Thyroid gland (tissue), 4 donors: ENCODE measurements at places on chromosomes 3 and 15. TPM values are rescaled to one million over a fixed set of nuclear protein-coding genes. Genes with fewer than 3 reads are reported as not detected.

Gene TMC3
- 0.40 TPM for total RNA-seq

Gene PPARG
- 20.7 TPM for total RNA-seq

Gene PKM
- 304 TPM for total RNA-seq

Gene KCNAB1
- total RNA-seq, result 26.1 TPM

Gene CLDN16
- total RNA-seq, result 0.38 TPM

Gene WDR93
- 2.3 TPM for total RNA-seq

Gene HHATL
- 16.5 TPM for total RNA-seq

Gene REC114
- total RNA-seq, result not detected

Gene TRPM1
- total RNA-seq, result not detected

Gene COL8A1
- total RNA-seq, result 156 TPM

Gene SLC6A11
- total RNA-seq, result not detected

Gene NECTIN3
- 89.6 TPM for total RNA-seq

Gene MRAS
- 82.8 TPM for total RNA-seq

Gene ROBO1
- total RNA-seq, result 14.8 TPM

Gene FBXL2
- total RNA-seq, result 28.4 TPM

Gene GPR15
- not detected for total RNA-seq

DNA sequence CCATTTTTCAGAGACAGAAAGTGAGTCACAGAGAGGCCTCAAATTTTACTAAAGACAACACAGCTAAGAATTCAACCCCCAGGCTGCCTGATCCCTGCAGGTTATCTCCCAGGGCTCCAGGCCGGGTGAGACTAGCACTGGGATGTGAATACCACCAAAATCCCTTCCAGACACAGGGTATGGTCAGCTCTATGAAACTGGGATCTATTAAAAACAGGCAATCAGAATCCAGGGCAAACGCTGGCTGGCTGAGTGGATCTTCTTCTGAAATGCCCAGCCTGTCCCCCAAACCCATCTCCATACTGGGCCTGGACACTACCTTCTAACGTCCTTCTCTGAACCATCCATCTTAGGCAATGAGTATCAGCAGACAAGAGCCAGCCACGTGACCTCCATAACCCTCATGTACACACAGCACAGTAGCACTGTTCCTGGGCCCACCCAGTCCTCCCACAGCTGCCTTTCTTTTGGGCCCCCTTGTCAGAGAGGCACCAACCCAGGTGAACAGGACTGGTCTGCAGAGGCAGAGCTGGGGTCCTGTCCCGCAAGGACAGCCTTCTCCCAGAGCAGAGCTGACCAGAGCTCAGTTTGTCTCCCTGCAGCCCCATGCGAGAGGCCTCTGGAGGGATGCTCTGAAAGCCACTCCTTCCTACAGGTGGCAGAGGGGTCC is 1.9 kb downstream of the RAB6B start:
- peaks cover 6% of the 10 kb centered on the region for H3K4me1 ChIP-seq
- DNase-seq, result no peak
- peak overlapping the region; percentile 75 for H3K4me3 ChIP-seq

DNA sequence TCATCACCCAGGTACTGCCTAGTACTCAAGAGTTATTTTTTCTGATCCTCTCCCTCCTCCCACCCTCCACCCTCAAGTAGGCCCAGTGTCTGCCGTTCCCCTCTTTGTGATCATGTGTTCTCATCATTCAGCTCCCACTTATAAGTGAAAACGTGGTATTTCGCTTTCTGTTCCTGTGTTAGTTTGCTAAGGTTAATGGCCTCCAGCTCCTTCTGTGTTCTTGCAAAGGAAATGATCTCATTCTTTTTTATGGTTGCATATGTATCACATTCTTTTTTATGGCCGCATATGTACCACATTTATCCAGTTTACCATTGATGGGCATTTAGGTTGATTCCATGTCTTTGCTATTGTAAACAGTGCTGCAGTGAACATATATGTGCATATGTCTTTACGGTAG is 8.2 kb upstream of the GANC start:
- H3K27me3 ChIP-seq, result no peaks in the 10 kb centered on the region
- no peak overlapping the region for H3K27ac ChIP-seq
- H3K36me3 ChIP-seq, result peaks cover 45% of the 10 kb centered on the region
- no peak overlapping the region for H3K4me3 ChIP-seq

- H3K27ac ChIP-seq, result peak overlapping the region; percentile 89
- peaks cover 53% of the 10 kb centered on the region for H3K4me1 ChIP-seq
Measured at GRCh38 chr3:53236112-53236841, 19.5 kb downstream of the TKT start.

- no peaks in the 10 kb centered on the region for H3K36me3 ChIP-seq
- DNase-seq, result no peak
- H3K27me3 ChIP-seq, result no peaks in the 10 kb centered on the region
- H3K27ac ChIP-seq, result no peak overlapping the region
Measured at GRCh38 chr3:36365829-36366228, 14.5 kb upstream of the STAC start.

- H3K27me3 ChIP-seq, result no peaks in the 10 kb centered on the region
- DNase-seq, result peak; percentile 59
- no peak overlapping the region for H3K27ac ChIP-seq
- H3K4me1 ChIP-seq, result no peaks in the 10 kb centered on the region
Measured at GRCh38 chr3:104941785-104942184, 424.9 kb upstream of the ALCAM start.

DNA sequence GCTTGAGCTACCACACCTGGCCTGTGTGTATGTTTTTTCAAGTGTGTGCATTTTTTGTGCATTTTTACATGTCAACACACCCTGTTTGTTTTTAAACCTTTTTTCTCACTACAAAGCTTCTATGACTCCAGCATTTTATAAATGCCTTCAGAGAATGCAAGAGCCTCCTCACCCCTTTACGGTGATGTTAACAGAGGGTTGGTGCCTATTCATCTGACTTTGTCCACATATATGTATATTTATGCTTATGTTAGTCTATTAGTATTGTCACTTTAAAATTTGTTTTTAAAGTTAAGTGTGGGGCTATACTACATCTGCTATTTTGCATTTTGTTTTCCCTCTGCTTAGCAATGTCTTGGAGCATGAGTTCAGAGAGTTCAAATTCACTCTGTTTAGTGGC is 45.8 kb downstream of the EEFSEC start:
- no peak for DNase-seq
- H3K4me3 ChIP-seq, result no peak overlapping the region
- H3K27me3 ChIP-seq, result no peaks in the 10 kb centered on the region
- no peak overlapping the region for H3K27ac ChIP-seq
- H3K36me3 ChIP-seq, result no peaks in the 10 kb centered on the region

- no peaks in the 10 kb centered on the region for H3K36me3 ChIP-seq
- H3K4me3 ChIP-seq, result no peak overlapping the region
- H3K4me1 ChIP-seq, result no peaks in the 10 kb centered on the region
- H3K27me3 ChIP-seq, result no peaks in the 10 kb centered on the region
Measured at GRCh38 chr15:91983729-91984340, 130.3 kb downstream of the SLCO3A1 start.
